Stimulated activated CD8-positive, alpha-beta memory T cell treated with anti-CD3 and anti-CD28 coated beads, Interleukin-12 subunit alpha, Interleukin-12 subunit beta, amount 100 ng/mL, for 1 hour (primary cell): ENCODE measurements at places on chromosomes 7 and 10.

DNA sequence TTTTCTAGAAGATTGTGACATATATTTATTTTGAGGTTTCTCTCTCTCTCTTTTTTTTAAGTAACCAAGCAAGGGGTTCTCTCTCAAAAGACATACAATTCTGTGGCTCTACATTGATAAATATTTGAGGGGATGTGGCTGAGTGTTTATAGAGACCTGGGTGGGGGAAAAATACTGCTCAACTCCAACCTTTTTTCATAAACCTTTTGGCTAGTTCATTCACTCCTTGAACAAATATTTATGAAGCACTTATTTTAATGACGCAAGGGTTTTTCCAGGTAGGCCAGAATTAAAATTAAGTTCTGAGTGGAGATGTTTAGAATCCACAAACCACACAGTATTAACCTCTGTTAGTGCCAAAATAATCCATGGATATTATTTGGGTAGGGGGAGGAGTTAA is 100.2 kb downstream of the PTPRE start:
- DNase-seq = no peak

DNA sequence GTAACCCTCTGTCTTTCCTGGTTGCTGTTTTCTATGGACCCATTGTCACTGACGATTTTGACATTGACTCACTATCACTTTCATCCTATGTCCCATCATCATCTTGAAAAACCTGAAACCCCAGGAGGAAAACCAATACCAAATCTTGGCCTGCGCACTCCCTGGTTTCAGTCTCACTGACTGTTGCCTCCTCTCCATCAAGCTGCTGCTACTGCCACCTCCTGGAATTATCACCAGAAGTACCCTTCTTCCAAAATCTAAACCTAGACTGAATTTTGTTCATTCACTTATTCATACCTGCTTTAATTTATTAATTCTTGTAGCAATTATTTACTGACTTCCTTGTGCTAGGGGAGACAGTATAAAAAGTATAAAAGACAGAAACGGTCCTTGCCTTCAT is 44.5 kb upstream of the ACBD5 start:
- DNase-seq = no peak

GRCh38 chr7:71787513-71787912 is 624.6 kb downstream of the CALN1 start:
- no peak for DNase-seq

DNA sequence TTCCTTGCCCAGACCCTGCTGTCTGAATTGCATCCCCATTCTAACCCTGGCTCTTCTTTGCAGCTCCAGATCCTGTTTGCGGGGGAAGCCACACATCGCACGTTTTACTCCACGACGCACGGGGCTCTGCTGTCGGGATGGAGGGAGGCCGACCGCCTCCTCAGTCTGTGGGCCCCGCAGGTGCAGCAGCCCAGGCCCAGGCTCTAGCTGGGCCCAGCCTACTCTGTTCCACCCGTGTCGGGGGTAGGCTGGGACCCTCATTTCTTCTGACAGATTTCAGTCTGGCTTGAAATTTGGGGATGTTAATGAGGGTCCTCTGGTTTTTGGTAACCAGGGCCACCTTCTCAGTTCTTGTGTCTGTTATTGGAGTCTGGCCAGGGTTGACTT is 2.7 kb upstream of the MTG1 start:
- DNase-seq = no peak

- DNase-seq = no peak
Measured at GRCh38 chr7:117202511-117202910, 120.3 kb downstream of the WNT2 start.

DNA sequence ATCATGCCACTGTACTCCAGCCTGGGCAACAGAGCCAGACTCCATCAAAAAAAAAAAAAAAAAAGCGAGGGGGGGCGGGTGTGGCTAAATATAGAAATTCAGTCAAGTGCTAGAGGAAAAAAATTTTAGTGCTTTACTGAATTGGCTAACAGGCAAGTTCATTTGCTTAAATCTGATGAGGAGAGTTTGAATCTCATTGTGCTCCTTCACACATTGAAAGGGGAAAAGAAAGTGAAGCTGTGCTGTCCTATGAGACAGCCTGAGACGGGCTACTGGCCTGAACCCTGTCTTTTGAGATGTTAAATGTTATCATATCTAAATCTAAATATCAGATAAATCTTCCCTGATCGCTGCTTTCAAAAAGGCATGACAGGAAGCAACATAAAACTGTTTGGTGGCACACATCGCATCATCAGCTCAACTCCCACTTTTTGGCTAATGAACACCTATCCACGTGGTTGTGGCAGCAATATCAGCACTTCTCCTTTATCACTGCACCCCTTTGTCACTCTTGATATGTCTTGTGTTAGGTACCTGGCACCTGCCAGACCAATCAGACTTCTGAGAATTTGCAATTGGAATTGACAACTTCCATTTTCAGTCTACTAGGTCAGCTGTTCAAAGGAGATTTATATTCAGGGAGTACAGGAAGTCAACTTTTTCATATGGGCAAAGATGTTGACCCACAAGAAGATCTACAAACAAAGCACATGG is 14.0 kb upstream of the IFIT1B start:
- DNase-seq = no peak

DNA sequence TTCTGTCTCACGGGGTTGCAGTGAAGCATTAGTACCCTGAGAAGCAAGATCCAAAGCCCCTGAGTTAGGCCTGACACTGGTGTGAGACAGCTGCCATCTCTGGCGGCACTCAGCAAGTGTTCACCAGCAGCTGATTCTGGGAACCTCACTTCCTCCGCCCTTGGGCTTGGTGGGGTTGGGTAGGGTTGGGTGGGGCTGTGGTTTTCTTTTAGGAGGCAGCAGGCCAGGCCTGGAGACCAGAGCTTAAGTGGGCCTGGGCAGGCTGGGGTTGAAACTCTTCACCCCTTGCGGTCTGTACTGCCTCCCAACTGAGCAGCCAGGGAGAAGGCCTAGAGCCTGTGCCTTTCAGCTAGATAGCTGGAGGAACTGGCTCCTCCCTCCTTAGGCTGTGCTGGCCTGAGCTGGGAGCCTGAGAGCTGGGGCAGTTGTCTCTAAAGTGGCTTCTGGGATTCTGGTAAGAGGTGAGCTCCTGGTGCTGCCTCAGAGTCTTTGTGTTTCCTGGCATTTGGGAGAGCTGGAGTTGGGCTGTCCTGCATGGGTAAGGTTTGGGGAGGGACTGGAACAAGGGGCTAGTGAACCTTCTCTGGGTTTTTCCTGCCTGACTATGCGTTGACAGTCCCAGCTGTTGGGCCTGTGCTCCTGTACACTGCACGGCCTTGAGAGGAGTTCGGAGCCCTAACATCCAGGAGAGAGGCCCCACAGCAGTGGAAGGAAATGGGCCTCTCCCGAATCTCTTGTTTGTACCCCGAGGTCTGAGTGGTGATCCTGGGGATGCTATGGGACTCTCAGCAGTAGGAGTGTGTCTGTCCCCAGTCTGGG is 5.1 kb downstream of the TSPAN14 start:
- DNase-seq = no peak

- DNase-seq = no peak
Measured at GRCh38 chr7:158740657-158741293, 36.2 kb upstream of the NCAPG2 start.

GRCh38 chr7:32588657-32589056 is 93.4 kb downstream of the AVL9 start:
- no peak for DNase-seq

DNA sequence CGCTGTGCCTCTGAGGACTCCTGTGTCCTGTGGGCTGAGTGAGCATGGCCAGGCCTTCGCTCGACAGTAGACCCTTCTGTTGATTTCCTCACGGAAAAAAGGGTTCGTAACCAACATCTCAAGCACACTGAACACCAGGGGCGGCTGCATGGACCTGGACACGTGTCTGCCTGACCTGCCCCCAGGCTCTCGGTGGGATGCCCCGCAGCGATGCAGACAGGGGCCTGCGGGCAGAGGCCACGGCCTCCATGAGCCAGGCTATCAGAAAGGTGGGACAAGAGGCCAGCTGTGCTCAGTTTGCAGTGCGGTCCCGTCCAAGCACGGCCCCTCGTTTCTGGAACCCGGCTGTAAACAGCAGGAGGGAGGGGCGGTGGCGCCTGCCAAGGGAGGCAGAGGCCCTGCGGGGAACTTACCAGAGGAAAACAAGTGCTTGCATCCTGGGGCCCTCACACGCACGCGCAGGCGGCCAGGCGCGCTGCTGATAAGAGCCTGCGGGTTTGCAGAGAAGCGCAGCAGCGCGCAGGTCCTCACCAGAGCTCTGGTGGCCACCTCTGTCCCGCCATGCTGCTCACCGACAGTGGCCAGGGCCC is 10.6 kb downstream of the GPR146 start:
- peak; percentile 18 for DNase-seq

GRCh38 chr10:104084482-104085142 is 1.1 kb downstream of the COL17A1 start:
- DNase-seq = no peak

- no peak for DNase-seq
Measured at GRCh38 chr7:24896031-24896501, 83.9 kb downstream of the OSBPL3 start.
